ENCODE measurements at places on chromosomes 1 and 21.

DNA sequence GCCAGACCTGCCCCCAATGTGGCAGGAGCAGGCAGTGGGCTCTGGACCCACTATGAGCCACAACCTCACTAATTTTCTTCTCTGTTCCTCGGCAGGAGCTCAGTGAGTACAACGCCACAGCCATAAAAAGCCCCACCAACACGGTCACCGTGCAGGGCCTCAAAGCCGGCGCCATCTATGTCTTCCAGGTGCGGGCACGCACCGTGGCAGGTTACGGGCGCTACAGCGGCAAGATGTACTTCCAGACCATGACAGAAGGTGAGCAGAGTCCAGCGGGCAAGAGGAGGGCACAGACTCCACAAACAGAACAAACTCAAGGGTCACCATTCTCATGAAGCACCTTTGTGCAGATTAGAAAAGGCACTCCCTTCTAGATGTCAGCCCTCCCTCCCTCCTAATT is 79.9 kb downstream of the LACTBL1 start:
- DNase-seq, result no peak

- no peak for DNase-seq
Measured at GRCh38 chr1:28036431-28036830, 52.0 kb downstream of the EYA3 start.

DNA sequence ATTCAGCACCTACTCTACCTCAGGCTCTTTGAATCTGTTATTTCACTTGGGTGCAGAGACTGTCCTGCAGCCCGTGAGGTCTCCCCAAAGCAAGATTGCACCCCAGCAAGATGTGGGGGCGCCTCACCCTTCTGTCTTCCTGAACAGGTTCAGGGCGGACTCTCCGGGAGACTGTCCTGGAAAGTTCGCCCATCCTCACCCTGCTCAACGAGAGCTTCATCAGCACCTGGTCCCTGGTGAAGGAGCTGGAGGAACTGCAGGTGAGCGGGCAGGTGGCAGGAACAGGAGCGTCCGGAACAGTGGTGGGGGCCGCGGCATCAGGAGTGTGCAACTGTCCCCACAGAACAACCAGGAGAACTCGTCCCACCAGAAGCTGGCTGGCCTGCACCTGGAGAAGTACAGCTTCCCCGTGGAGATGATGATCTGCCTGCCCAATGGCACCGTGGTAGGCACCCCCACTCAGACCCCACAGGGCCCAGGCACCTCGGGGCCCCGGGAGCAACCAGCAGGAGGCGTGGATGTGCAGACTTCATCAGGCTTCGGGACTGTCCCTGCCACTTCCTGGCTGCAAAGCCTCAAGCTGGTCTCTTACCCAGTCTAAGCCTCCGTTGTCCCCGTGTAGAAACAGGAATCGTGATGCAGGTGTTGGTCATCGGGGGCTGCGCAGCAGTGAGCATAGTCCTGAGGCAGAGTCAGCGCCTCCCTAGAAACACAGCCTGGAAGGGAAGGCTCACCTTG is 5.9 kb upstream of the MTFR1L start:
- DNase-seq, result no peak

- DNase-seq, result no peak
Measured at GRCh38 chr1:147676311-147677085, 6.2 kb upstream of the ACP6 start.

DNA sequence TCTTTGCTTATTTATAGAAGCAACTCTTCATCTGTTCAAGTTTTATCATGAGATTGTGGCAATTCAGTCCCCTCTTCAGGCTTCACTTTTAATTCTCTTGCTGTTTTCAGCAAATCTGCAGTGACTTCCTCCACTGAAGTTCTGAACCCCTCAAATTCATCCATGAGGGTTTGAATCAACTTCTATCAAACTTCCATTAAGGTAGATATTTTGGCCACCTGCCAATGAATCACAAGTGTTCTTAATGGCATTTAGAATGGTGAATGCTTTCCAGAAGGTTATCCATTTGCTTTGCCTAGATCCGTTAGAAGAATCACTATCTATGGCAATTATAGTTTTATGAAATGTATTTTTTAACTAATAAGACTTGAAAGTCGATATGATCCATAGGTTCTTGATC is 946.7 kb upstream of the B3GALT2 start:
- no peak for DNase-seq

- no peak for DNase-seq
Measured at GRCh38 chr1:201022820-201023516, 546 bp downstream of the KIF21B start.

DNA sequence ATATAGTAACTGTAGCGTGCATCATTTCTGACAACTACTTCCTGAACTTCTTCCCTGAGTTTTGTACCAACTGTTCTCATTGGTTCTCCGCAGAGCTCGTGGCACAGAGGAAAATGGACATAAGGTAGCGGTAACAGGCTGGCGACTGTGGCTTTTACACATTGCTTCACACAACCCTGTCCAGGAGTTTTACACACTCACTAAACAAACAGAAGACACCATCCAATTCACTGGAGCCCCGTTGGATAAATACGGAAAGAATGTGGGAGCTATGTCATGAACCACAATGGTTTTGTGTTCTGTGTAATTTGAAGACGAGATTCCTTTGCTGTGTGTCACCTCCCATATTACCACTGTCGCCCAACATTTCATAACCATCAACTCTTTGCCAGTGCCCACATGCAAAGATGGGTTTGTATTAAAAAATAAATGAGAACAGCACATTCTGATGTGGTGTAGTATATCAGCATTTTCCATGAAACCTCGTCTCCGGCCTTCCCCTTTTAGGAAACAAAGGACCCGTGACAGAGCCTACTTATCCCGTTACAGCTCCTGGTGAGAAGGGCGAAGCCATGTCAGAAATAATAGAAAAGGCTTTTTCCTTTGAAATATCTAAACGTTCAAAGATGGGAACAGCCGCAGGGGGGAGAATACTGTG is 47.4 kb upstream of the ENAH start:
- no peak for DNase-seq

DNA sequence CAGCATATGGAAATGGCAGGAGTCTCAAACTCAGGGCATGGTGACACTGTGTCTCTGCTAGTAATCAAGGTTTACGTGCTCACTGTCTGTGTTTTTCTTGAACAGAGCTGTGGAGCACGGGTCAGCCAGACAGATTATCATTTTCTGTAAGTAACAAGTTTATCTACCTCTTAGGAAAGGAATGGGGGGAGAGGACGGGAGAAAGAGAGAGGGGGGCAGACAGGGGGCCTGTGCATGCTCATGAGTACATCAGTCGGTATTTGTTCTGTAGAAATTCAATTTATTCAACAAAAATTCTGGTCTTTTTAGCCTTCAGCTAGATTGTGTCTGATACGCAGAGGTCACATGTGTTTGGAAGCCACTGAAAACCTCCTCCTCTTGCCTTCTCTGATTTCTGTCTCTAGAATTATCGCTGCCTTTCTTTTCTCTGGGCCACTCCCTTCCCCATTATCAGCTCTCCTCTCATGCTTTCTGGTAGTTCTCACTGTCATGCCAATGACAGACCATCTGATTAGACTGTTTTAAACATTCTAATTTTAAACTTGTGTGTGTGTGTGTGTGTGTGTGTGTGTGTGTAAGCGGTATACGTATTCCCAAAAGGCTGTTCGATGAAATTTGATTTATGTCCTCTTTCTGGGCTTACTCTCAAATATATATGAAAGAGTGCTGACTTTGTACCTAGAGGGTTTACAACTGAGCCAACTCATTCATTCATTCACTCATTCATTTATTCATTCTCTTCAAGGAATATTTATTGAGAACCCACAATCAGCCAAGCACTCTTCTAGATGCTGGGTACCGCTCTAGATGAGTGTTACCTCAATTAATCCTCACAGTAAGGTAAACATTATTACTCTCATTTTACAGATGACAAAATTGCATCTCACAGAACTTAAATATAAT is 636.9 kb downstream of the KIF26B start:
- no peak for DNase-seq

GRCh38 chr1:37901191-37901892 is 42.0 kb upstream of the MTF1 start:
- DNase-seq, result no peak

DNA sequence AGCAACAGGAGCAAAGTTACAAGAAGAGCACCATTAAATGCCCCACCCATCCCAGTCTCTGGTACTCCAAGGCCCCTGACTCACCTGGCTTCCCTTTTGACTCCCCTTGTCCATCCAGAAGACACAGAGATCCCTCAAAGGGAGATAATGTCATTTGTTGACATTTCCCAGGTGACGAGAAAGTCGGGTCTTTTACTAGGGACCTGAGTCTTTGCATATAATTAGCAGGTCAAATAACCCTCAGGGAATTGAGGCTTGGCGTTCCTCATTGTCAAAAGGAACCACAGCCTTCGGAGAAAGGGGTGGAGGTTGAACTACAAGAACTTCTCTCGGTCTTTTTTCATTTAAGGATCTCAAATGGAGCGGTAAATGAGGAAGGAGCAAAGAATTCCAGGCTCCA is 133.2 kb downstream of the PROX1 start:
- DNase-seq, result no peak

GRCh38 chr1:79285667-79286066 is 279.1 kb upstream of the ADGRL4 start:
- no peak for DNase-seq

DNA sequence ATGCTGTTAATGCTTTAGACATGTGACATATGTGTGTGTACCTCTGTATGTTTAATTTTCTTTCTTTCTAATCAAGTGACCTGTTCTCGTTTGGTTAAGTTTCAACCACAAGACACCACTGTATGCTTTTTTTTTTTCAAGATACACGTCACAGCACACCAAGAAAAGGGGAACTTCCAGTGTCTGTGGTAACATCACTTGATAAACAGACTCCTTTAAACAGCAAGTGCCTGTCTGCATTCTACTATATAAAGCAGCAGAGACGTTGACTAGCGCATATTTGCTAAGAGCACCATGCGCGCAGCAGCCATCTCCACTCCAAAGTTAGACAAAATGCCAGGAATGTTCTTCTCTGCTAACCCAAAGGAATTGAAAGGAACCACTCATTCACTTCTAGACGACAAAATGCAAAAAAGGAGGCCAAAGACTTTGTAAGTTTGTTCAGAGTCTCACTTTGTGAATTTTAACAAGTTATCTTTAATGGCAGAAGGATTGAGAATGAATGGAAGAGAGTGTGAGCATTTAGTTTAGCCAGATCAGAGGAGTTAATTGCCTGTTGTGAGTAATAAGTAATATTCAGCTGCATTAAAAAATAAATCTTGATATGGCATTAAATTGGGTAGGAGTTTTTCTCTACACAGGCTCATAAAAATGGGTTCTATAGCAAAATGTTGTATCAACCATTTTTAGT is at the start of gene RGS1:
TSS of gene RGS1 (plus strand) at position 275 of the 691 bp plus-strand sequence. CDS start at position 295, 20 bp downstream.
- no peak for DNase-seq
